Mammary epithelial cell (primary cell): ENCODE measurements at places on chromosomes 1 and 21. TPM values are rescaled to one million over a fixed set of nuclear protein-coding genes. Genes with fewer than 3 reads are reported as not detected.

- DNase-seq, result no peak
Observed at GRCh38 chr1:57451516-57451915, 27.7 kb upstream of the DAB1 start.

UBXN10 gene
- not detected for polyA plus RNA-seq

DNA sequence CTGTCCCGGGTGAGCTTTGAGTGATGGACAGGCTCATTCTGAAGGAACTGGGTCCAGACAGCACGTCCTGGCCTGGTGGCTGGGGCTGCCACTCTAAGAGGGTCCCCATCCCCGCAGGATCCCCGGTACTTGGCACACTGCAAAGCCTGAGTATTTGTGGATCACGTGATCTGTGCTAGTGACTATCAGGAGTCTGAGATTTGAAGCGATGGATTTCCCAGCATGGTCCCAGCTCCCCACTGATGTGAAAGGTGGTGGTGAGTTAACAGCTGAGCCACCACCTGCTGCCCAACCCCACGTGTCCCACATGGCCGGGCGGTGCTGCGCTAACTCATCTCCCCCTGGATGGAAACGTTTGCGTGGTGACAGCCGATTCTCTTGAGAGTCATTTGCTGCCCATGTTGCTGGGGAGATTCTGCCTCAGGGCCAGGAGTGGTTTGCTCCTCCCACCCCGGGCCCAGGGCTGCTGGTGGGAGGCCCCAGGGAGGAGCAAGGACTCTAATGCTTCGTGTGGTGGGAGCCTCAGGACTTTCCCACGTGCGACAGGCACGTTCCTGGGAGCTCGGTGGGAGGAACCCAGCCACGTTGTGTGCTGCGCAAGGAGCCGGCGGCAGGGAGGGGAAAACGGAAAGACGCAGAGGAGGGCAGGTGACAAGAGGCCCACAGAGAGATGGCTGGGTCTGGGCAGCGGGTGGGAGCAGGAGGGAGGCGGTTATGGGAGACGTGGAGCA lies 15.1 kb downstream of the FAAP20 start:
- DNase-seq, result no peak

NUP210L gene
- polyA plus RNA-seq, result not detected

DNA sequence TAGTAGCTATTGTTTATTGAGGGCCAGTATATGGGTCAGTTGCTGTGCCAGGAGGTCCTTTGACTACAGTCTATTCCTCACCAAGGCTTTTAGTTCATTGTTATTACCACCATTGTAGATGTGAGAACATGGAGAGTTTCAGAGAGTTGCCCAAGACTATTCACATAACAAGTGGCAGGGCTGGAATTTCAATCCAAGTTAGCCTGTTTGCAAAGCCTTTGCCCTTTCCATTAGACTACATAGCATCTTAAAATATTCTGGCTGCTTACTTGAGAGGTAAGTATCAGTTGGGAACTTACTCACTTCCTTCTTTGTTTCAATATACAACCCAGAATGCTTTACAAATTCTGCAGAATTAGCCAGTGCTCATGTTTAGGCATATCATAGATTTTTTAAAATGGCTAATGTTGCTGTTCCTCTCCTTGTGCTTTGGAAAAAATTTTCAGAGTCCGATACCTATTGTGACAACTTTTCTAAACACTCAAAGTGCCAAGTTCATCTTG lies 141.2 kb downstream of the FGGY start:
- DNase-seq, result no peak

CD53 gene
- 0.24 TPM for polyA plus RNA-seq

GRCh38 chr21:43859747-43860214 lies 5.2 kb upstream of the AGPAT3 start:
- DNase-seq, result no peak

GRCh38 chr1:9207715-9208114 lies 26.9 kb upstream of the H6PD start:
- DNase-seq, result no peak
